Motor neuron (in vitro differentiated cells): ENCODE measurements at places on chromosomes 7 and 10.

DNA sequence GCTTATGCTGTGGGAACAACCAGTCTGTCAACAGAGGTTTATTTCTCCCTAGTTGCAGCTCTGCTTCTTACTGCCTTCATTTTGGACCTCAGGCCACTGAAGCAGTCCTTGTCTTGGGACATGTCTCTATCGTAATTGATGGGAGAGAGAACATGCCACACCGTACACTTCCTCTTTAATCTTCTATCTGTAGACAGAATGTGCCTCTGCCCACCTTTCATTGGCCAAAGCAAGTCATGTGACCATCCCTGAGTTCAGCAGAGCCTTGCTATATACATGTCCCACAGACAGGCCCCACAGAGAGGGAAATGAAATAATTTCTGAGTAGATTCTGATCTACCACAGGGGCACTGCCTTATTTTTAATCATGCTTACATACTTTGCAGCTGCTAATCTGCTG, 98.0 kb downstream of the KCND2 start:
- ATAC-seq = no peak

DNA sequence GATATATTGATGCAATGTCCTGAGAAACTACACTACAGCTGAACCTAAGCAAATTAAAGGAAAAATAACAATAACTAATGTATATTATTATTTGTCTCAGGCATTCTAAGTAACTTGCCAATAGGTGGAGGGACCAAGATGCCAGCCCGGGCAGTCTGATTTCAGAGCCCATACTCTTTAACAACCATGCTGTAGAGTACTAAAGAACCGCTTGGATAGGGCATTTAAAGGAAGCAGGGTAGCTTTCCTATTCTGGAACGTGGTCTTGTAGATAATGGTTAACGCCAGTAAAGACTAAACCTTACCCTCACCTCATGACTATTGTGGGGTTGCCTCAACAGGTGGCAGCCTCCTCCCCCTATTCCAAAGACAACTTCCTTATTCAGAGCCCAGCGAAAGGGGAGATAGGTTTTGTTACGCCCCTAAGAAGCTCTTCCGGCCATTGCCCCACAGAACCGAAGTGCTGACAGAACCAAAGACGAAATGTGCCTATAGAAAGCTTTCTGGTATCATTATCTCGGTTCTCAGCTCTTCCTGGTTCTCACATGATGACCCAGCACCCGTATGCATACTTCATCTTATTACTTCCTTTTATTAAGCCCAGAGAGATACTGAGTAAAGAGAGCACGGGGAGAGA, 707 bp upstream of the C1GALT1 start:
- ATAC-seq = no peak

GRCh38 chr10:60910543-60910942, 33.4 kb downstream of the RHOBTB1 start:
- no peak for ATAC-seq

GRCh38 chr10:69409176-69409495, 7.6 kb downstream of the TACR2 start:
- no peak for ATAC-seq

GRCh38 chr7:33716581-33717477, 188.5 kb upstream of the BMPER start:
- no peak for ATAC-seq

DNA sequence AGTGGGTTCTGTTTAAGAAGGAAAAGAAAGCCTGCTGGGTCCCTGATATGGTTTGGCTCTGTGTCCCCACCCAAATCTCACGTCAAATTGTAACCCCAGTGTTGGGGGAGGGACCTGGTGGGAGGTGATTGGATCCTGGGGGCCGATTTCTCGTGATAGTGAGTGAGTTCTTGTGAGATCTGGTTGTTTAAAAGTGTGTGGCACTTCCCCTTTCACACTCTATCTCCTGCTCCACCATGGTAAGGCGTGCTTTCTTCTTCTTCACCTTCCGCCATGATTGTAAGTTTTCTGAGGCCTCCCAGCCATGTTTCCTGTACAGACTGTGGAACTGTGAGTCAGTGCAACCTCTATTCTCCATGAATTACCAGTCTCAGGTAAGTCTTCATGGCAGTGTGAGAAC, 42.6 kb downstream of the INPP5A start:
- ATAC-seq = no peak

DNA sequence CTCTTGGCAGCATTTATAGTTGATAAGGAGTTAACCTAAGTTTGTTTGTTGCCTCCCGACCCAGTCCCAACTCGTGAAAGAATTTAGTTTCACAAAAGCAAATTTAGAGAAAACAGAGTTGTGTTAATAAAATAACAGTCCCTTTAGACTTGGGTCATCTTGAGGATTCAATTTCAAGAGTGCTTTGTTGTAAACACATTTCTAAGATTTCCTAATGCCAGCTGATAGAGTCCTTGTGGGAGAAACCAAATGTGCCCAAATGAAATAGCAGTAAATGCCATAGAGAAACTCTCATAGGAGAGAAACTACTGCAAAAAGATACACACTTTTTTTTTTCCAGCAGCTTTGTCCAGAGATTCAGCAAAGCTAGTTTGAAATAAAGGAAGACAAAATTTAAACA, 211.3 kb upstream of the BMPER start:
- ATAC-seq = no peak
